Naive thymus-derived CD8-positive, alpha-beta T cell (primary cell): ENCODE measurements at places on chromosomes 4 and X. TPM values are rescaled to one million over a fixed set of nuclear protein-coding genes. Genes with fewer than 3 reads are reported as not detected.

Gene SPATA4
- not detected for polyA plus RNA-seq

Gene PABPC1L2A
- not detected for polyA plus RNA-seq

Gene JCHAIN
- 3.1 TPM for polyA plus RNA-seq

Gene FAM199X
- 7.6 TPM for polyA plus RNA-seq

Gene GAGE13
- polyA plus RNA-seq, result not detected

Gene AIMP1
- 95.5 TPM for polyA plus RNA-seq

Gene VCX3B
- polyA plus RNA-seq, result not detected

Gene CLGN
- not detected for polyA plus RNA-seq

Gene PLK4
- 1.1 TPM for polyA plus RNA-seq

Gene EDA2R
- 0.20 TPM for polyA plus RNA-seq

Gene MXD4
- polyA plus RNA-seq, result 20.5 TPM

Gene HSFX3
- polyA plus RNA-seq, result not detected

Gene TEX13D
- not detected for polyA plus RNA-seq

Gene DCAF4L1
- 0.06 TPM for polyA plus RNA-seq

Gene GAGE1
- polyA plus RNA-seq, result not detected

Gene PDS5A
- 46.7 TPM for polyA plus RNA-seq

Gene NXF2B
- not detected for polyA plus RNA-seq

Gene XG
- polyA plus RNA-seq, result not detected

Gene FAM184B
- polyA plus RNA-seq, result 0.13 TPM

Gene CXCL9
- polyA plus RNA-seq, result not detected

Gene AMTN
- not detected for polyA plus RNA-seq

Gene IL3RA
- polyA plus RNA-seq, result 0.14 TPM

Gene GPR143
- polyA plus RNA-seq, result not detected

Gene ARHGEF6
- polyA plus RNA-seq, result 75.4 TPM

Gene AMBN
- not detected for polyA plus RNA-seq

Gene PNMA6F
- not detected for polyA plus RNA-seq

Gene IL15
- polyA plus RNA-seq, result 0.39 TPM

Gene PDGFRA
- not detected for polyA plus RNA-seq

Gene XKRX
- polyA plus RNA-seq, result 0.48 TPM

Gene TMEM154
- polyA plus RNA-seq, result 24.7 TPM

Gene VCX3A
- polyA plus RNA-seq, result not detected

Gene ATP1B4
- not detected for polyA plus RNA-seq

Gene FHIP1A
- polyA plus RNA-seq, result not detected

Gene NSUN7
- polyA plus RNA-seq, result not detected

Gene REELD1
- not detected for polyA plus RNA-seq

Gene RASGEF1B
- polyA plus RNA-seq, result 6.4 TPM

Gene CLCN3
- polyA plus RNA-seq, result 11.8 TPM

Gene SATL1
- not detected for polyA plus RNA-seq

Gene ITM2A
- polyA plus RNA-seq, result 215 TPM

Gene TMEM144
- not detected for polyA plus RNA-seq

Gene EFNB1
- polyA plus RNA-seq, result 2.8 TPM

Gene TBX22
- polyA plus RNA-seq, result not detected

Gene SUPT20HL2
- not detected for polyA plus RNA-seq

Gene GPC3
- 3.9 TPM for polyA plus RNA-seq

Gene RNF150
- polyA plus RNA-seq, result not detected

Gene NAP1L2
- 1.4 TPM for polyA plus RNA-seq

Gene GRID2
- polyA plus RNA-seq, result not detected

Gene SMIM10
- polyA plus RNA-seq, result not detected
